ENCODE measurements at places on chromosomes 6 and 20.

DNA sequence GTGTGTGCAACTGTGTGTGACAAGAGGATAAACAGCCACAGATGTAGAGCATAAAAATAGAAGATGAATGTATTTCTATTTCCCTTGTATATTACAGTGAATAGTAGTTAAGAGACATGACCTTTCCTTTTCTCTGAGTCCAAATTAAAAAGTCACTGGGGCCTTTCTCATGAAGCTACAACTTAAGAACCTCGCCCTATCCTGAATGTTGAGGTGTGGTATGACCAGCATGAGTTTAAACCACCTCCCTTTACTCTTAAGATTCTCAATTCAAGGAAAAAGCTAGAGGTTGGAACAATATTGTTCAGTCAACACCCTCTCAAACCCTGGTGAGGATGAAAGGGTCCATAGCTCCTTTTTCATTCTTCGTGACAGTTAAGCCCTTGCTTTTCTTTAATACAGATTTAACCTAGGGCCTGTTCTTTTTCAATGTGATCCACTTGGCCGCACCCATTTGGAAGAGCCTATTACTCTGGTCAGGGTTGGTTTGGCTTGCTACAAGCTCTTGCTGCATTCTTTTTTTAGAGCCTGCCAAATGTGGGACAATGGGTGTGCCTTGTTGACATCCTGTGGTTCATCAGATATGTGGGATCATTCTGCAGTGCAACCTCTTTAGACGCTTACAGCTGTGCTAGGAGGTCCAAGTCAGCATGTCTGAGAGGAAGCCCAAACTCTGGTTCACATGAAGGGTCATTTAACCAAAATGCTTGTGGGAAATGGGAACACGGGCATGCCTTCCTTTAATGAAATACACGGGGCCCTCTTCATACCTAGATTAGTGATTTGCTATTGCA is 290.0 kb downstream of the HAO1 start:
- no peak for DNase-seq

- no peak for DNase-seq
Observed at GRCh38 chr6:41191569-41191968, 9.4 kb downstream of the TREML2 start.

- DNase-seq = no peak
Observed at GRCh38 chr6:70186461-70186860, 116.4 kb downstream of the COL9A1 start.

- no peak for DNase-seq
Observed at GRCh38 chr6:92967362-92967761, 452.0 kb downstream of the EPHA7 start.

GRCh38 chr6:83920017-83920416 is 60.5 kb downstream of the CYB5R4 start:
- no peak for DNase-seq

DNA sequence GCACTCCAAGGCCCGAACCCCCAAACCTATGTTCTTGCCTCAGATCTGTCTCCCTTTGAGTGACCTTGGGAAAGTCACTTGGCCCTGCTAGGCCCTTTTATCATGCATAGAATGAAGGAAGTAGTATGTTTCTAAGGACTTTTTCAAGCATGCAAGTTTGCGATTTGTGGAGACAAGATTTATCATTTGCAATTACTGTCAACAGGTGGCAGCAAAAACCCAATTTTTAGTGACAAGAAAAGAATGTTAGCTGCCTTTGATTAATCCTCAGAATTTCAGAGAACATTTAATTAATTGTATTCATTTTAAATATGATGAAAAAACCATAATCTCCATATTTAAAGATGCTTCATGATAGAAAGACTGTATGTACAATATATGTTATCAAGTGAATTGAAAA is 28.3 kb upstream of the PREP start:
- DNase-seq = peak; percentile 50

Measured in LoVo (cell line).